Substantia nigra (tissue), 51 donors: ENCODE measurements at places on chromosomes 16 and 17.

DNA sequence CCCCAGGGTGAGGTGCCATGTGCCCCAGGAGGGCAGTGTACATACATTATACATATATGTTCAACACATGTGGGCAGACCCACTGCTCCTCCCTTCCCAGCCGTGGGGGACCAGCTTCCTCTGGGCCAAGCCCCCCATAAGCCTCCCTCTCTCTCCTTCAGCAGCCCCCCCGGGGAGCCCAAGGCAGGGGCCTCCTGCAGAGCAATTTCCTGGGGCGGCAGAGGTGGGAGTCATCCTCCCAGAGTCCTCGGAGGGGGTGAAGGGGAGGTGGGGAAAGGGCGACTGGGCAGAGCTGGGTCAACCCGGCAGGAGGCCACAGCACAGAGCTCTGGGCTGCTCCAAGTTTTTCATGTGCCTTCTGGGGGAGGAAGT lies 235.1 kb downstream of the ZNF423 start:
- DNase-seq = no peak

DNA sequence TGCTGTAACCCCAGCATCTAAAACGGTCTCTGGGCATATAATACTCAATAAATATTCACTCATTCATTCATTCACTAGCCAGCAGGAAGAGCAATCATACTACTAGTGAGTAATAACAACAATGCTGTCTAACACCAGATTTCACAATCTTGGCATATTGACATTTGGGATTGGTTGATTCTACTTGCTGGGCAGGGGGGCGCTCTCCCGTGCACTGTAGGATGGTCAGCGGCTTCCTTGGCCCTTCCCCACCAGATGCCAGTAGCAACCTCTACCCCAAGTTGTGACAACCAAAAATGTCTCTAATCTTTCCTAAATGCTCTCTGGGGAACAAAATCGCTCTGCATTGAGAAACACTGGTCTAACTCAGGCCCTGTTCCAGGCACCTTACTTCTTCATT lies 20.7 kb downstream of the WFDC1 start:
- no peak for DNase-seq

- no peak for DNase-seq
Observed at GRCh38 chr17:14101976-14102375, 32.7 kb downstream of the COX10 start.

GRCh38 chr16:57265850-57266530 lies 18.5 kb downstream of the PLLP start:
- DNase-seq = no peak

- DNase-seq = no peak
Observed at GRCh38 chr16:85986931-85987749, 88.2 kb downstream of the IRF8 start.

DNA sequence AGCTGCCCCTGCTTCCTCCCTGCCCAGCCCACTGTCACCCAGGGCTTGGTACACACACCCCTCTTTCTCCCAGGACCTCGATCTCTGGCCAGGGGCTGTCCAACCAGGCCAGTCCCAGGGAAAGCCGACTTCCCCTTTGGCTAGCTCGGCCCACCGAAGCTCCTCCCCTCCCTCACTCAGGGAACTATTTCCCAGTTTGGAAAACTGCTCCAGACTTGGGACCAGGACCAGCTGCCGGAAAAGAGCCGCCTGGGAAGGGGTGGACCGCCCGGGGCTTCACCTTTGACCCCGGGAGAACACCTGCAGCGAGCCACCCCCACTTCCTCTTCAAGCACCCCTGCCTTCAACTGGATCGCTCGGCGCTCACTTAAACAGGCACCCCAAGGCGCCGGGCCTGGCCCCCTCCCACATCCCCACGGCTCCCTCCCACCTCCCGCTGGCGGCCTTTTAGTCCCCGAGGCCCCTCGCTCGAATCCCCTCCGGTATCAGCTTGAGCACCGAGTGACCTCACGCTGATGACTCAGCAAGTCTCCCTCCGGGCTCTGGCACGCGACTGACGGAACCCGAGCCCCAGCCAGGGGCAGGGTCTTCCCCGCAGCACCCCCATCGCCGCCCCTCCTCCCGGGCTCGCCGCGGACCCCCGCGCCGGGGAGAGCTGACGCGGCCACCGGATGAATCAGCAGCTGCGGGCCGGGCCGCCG lies 934 bp downstream of the MAFG start:
- no peak for DNase-seq

DNA sequence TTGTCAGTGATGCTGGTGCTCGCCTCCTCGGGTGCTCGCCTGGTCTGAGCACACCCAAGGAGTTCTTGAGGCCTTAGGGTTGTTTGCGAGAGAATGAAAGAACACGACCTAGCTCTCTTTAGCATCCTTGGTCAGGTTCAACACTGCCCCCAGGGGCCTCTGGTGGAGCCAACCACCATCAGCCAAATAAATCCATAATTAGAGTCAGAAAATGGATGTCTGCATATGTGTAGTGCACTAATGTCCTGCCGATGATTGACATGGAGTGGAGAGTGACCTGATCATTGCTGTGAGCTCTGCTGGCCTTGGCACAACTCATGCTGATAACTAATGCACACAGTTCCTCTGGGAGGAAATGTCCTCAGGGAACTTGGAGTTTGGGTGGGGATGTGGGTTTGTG lies 8.2 kb upstream of the STH start:
- no peak for DNase-seq

- no peak for DNase-seq
Observed at GRCh38 chr17:19296786-19297778, 59.9 kb downstream of the EPN2 start.

DNA sequence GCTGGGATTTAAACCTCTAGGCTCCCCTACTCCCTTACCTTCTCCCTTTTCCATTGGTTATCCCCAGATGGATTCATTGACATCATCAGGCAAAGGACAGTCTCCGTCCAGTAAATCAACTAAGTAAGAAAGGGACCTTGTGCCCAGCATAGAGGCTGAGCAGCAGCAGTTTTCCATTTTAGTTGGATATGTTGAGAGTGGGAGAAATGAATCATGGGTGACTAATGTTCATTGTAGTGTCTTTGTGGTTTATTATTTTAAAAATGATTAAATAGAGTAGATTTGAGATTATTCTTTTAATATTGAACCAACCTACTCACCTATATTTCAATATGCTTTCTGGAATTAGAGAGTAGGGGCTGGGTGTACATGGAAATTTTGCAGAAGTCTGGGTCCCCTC lies 99.4 kb upstream of the CACNG3 start:
- DNase-seq = no peak
